ENCODE measurements at places on chromosomes 12 and 14.

GRCh38 chr14:90627478-90627877 lies 188.8 kb downstream of the TTC7B start:
- no peak for DNase-seq

GRCh38 chr12:113066813-113067400 lies 10.4 kb downstream of the DTX1 start:
- DNase-seq, result no peak

- DNase-seq, result no peak
Measured at GRCh38 chr14:43184540-43184939, 1322.5 kb downstream of the FSCB start.

DNA sequence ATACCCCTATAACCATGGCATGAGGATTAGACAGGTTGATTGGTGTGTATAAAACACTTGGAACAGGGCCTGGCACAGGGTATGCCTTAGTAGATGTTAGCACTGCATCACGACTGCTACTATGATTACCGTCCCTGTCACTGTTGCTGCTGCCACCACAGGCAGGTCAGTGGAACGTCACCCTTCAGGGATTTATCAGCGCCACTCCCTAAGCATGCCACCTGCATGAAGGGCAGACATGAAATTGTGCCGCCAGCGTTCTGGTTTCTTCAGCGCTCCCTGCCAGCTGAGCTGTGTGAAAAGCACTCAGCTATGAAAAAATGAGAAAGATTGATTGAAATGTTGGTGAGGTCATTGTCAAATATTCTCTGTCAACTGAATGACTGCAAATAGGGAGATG lies 477.0 kb downstream of the DPF3 start:
- DNase-seq, result no peak

- peak; percentile 8 for DNase-seq
Measured at GRCh38 chr14:80637756-80638619, 303.6 kb downstream of the CEP128 start.

GRCh38 chr12:17511369-17511768 lies 578.6 kb downstream of the RERGL start:
- DNase-seq, result no peak

DNA sequence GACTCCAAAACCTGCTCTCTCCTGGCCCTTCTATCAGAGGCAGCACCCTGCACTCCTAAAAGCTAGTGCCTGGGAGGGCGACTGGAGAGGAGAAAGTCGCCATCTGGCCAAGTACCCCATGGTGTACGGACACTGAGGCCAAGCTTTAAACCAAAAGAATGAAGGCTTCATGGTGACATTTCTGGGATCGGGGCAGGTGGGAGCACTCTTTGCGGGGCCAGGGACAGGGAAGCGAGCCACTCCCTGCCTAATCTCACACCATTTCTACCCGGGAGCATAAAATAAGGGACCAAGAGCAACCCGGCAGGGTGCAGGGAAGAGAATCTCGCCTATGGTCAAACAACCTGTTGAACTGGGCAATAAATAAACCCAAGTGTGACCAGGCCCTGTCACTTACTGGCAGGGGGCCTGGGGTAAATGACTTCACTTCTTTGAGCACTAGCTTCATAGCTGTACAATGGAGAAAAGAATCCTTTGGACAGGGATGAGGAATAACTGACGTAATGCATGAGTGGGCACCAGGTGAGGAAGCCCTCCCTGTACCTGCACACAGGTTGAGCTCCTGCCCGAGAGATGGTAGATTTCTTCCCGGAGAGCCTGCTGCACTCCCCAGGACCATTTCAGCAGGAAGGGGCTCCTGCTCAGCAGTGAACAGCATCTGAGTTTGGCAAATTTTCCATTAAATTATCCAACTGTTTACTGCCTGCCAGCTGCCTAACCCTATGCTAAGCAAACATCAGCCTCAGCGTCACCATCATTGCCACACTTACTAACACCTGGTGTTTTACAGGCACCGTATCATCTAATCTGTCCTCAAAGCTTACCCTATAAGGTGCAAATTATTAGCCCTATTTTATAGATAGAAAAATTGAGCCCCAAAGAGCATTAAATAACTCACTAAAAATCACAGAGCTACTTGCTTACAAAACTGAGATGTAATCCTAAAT lies 2.0 kb downstream of the SERPINA1 start:
- no peak for DNase-seq

GRCh38 chr12:25972783-25973182 lies 14.3 kb downstream of the RASSF8 start:
- peak; percentile 25 for DNase-seq

- DNase-seq, result peak; percentile 6
Measured at GRCh38 chr14:56172571-56172971, 54.4 kb downstream of the PELI2 start.

DNA sequence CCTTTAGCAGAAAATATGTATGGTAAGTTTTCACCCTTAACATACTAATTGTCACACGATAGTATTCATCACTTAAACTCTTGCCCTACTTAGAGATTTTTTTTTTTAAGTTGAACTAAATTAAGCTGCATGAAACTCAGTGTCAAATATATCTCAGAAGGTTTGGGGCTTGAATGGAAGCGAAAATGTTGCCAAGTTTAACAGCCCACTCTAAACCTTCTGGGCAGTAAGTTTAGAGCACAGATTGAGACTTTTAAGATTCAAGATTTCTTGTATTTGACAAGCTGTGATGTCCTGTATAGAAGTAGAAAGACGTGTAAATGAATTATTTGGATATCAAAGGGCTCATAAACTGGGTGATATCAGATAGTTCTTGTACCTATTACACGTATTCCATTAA lies 287.3 kb upstream of the FLRT2 start:
- no peak for DNase-seq

DNA sequence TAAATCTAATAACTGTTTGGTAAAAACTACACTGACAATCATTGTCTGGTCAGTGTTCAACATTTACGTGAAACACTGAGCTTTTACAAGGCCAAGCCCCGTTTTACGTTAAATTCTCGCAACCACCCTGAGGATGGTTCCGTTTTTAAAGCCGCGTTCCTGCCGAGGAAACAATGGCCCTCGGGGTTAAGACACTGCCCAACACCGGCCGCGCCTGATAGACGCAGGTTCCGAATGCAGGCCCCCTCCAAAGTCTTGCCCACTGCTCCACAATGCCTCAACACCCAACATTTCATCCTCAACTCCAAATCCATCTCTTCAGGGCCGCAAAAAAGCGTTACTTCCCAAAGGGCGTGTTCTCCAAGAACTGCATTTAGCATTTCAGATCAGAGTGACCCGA lies 953 bp upstream of the SNRPF start:
- no peak for DNase-seq

DNA sequence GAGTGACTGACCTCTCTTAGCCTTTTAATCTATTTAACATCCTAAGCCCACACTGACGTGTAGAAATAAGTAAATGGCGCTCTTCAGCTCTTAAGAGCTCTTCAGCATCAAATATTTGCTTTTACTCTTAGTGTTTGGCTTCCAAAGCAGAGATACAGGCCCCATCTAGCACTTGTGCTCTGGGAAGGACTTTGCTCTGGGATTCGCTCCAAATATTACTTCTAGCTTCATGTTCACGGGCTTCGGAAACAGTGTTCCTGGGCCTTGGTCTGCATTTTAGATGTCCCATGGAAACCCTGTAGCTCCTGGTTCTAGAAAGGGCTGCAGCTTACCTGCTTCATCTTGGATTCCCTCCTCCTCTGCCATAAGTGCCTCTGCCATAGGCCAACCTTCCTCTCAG lies 2.7 kb upstream of the NKX2-8 start:
- no peak for DNase-seq

DNA sequence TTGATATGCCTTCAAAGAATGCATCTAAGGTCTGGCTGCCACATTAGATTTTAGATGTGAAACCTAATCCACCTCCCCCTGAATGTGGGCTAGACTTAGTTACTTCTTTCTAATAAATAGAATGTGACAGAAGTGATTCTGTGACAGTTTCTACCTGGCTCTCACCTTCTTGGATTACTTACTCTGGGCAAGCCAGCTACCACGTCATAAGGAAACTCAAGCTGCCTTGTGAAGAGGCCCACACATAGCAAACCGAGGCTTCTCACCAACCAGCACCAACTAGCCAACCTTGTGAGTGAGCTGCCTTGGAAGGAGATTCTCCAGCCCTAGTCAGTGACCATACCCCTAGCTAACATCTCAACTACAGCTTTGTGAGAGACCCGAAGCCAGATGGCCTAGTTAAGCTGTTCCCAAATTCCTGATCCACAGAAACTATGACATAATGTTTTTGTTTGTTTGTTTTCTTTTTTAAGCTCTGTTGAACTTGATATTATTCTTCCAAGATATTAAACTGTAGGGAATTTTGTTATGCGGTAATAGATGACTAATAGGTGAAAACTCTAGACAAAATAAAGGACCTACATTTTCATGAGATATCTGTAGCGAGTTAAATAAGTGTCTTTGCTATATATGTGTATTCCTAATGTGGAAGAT lies 6.2 kb downstream of the GPR19 start:
- DNase-seq, result no peak

GRCh38 chr14:21087294-21088091 lies 11.0 kb downstream of the ZNF219 start:
- DNase-seq, result peak; percentile 77

Measured in foreskin keratinocyte (primary cell).